Daoy (cell line): ENCODE measurements at places on chromosomes 4 and X. TPM values are rescaled to one million over a fixed set of nuclear protein-coding genes. Genes with fewer than 3 reads are reported as not detected.

The FRMPD4 gene
- not detected in 2 replicates for total RNA-seq

The GABRG1 gene
- total RNA-seq, result not detected in 2 replicates

GRCh38 chrX:140389331-140389730 is 115.5 kb downstream of the SOX3 start:
- DNase-seq, result no peak

DNA sequence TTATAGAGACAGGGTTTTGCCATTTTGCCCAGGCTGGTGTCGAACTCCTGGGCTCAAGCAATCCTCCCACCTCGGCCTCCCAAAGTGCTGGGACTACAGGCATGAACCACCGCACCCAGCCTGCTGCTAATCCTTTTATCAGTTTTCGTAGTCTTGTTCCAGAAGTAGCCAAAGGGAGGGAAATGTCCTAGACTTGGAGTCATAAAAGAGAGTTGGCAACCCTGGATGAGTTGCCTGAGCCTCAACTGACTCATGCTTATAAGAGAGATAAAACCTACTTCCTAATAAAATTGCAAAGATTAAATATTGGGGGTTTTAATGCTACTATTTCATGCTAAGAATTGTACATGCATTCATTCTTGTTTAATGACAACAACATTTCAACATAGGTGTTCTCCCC is 44.3 kb downstream of the CD40LG start:
- no peak for DNase-seq

GRCh38 chr4:98237204-98237603 is 24.0 kb upstream of the RAP1GDS1 start:
- DNase-seq, result no peak

DNA sequence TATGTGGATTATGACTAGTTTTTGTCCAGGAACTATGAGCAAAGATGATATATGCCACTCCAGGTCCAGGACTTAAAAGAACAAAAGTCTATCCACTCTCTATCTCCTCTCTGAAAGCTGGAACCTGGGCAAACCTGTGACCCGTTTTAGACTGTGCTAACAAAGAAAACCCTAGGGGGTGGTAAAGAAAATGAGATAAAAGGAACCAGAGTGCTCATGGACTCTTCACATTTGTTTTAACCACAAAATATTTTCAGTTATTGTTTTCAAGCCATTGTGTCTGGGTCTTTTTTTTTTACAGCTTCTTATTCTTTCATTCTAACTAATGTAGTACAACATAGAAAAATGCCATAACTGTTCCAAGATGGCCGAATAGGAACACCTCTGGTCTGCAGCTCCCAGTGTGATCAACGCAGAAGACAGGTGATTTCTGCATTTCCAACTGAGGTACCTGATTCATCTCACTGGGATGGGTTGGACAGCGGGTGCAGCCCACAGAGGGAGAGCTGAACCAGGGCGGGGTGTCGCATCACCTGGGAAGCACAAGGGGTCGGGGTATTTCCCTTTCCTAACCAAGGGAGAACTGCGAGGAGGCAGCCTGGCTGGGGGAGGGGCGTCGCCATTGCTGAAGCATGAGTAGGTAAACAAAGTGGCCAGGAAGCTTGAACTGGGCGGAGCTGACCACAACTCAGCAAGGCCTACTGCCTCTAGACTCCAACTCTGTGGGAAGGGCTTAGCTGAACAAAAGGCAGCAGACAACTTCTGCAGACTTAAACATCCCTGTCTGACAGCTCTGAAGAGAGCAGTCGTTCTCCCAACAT is 45.1 kb downstream of the CHM start:
- DNase-seq, result peak; percentile 52

- DNase-seq, result peak; percentile 69
Observed at GRCh38 chr4:153249199-153250041, 45.2 kb downstream of the TRIM2 start.

GRCh38 chrX:38326086-38326485 is 1.2 kb downstream of the RPGR start:
- DNase-seq, result no peak

- no peak for DNase-seq
Observed at GRCh38 chr4:147629783-147630730, 12.9 kb downstream of the TMEM184C start.

DNA sequence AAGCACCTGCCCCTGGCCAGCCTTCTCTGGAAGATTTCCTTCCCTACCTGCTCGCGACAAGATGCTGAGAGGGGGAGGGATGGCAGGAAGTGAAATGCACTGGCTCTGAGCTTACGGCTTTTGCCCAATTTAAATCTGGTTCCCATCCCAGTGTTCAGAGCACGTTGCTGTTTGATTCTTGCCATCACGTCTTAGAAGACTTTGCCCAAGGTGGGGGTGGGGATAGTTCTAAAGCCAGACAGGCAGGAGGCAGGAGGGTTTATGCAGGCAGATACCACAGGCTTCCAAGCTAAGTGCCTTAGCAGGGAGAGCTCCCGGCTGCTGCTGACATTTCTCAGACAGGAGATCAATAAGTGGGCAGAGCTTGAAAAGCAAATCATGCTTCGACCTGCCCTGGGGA is 393.9 kb downstream of the MID1IP1 start:
- DNase-seq, result no peak

GRCh38 chr4:153418558-153418957 is 47.6 kb upstream of the TMEM131L start:
- no peak for DNase-seq
